ENCODE measurements at places on chromosomes 1 and 21.

GRCh38 chr1:152878042-152878441, at the start of gene SMCP:
TSS of gene SMCP (plus strand) at chr1:152878322. CDS start at chr1:152884423, 6,101 bp downstream.
- no peak for DNase-seq

GRCh38 chr1:14737561-14738094, 139.1 kb downstream of the KAZN start:
- no peak for DNase-seq

GRCh38 chr1:98030483-98030882, 109.6 kb upstream of the DPYD start:
- no peak for DNase-seq

GRCh38 chr1:73472810-73473209, 725.2 kb downstream of the LRRIQ3 start:
- DNase-seq: no peak

DNA sequence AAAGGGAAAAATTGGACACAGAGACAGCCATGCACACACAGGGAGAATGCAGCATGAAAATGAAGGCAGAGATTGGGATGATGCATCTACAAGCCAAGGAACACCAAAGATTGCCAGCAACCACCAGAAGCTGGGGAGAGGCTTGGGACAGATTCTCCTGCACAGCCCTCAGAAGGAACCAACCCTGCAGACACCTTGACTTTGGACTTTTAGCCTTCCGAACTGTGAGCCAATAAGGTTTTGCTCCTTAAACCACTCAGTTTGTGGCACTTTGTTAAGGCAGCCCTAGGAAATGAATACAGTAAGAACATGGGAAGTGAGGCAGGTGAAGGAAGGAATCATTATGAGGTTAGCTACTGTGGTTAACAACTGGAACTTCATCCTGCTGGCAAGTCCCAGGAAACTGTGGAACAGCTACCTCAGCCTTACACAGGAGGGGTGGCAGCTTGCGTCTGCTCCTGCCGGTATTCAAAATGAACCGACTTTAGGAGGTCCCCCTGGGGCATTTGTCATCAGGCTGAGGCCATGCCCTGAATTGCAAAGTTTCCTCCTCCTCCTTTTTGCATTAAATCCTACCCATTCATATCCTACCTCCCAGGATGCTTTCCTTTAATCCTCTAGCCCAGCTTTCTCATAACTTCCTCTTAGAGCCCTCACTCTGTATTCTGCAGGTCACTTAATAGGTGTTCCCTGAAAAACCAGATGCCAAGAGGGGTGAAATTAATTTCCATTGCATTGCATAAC, 15.4 kb downstream of the CD247 start:
- peak; percentile 54 for DNase-seq

- DNase-seq: no peak
These were observed 109.0 kb downstream of the JAK1 start for GRCh38 chr1:64857347-64857746.

Measured in activated CD8-positive, alpha-beta memory T cell treated with anti-CD3 and anti-CD28 coated beads for 24 hours (primary cell).